Cortex of kidney (tissue), 1 donor: ENCODE measurements at places on chromosomes 16 and 17.

GRCh38 chr17:29163563-29163962 is 16.6 kb downstream of the MYO18A start:
- no peak for DNase-seq

DNA sequence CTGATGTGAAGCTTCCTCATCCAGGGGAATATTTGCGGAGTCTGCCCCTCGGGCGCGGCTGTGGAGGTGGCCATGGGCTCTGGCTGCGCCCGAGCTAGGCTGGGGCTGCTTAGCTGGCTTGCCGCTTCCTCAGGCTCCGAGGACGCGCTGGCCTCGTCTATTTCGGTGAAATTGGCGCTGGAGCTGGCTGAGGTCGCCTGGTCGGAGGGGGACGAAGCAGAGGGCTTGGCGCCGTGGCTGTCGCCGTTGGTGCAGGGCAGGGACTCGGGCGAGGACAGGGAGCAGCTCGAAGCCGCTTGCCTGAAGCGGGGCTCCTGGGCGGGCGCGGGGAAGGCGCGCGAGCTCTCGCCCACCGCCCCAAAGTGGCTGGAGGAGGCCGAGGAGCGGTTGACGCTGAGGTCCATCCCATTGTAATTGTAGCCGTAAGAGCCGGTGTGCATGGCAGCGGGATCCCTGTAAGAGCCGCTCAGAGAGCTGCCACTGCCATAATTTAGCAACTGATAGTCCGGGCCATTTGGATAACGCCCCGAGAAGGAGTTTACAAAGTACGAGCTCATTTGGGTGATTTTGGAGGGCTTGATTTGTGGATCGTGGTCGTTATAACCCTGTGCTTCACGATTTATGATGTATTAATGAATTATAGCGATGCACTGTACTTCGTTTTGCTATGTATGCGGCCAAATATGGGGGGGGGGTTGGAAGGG is at the start of gene HOXB5:
HOXB5 (minus strand) TSS at position 654 of the 704 bp plus-strand sequence; CDS start at position 557, 97 bp downstream.
- no peak for DNase-seq

DNA sequence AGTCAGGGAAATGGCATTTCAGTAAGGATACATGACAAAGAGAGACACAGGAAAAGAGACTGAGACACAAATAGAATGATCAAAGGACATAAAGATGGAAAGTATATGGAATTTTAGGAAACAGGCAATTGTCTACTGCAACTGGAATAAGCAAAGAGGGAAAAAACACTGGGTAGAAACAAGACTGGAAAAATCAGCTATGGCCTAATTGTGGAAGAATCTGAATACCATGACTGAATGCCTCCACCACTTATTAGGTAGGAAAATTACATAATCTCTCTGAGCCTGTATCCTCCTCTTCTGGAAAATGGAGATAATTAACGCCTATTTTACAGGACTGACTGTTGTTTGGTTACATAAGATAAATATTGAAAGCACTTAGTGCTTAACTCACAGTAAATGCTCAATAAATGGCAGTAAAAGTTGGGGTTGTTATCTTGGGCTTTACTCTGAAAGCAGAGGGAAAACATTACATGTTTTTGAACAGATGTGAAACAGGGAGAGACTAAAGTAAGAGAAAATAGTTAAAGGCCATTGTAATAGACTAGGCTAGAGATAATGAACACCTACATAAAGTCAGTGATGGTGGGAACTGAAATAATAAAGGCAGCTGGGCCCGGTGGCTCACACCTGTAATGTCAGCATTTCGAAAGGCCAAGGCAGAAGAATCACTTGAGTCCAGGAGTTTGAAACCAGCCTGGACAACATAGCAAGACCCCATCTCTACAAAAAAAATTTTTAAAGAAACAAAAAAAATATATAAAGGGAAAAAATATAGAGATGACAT is 63.5 kb upstream of the C17orf78 start:
- DNase-seq: no peak

- no peak for DNase-seq
Measured at GRCh38 chr17:79205688-79206205, 131.1 kb downstream of the ENGASE start.

DNA sequence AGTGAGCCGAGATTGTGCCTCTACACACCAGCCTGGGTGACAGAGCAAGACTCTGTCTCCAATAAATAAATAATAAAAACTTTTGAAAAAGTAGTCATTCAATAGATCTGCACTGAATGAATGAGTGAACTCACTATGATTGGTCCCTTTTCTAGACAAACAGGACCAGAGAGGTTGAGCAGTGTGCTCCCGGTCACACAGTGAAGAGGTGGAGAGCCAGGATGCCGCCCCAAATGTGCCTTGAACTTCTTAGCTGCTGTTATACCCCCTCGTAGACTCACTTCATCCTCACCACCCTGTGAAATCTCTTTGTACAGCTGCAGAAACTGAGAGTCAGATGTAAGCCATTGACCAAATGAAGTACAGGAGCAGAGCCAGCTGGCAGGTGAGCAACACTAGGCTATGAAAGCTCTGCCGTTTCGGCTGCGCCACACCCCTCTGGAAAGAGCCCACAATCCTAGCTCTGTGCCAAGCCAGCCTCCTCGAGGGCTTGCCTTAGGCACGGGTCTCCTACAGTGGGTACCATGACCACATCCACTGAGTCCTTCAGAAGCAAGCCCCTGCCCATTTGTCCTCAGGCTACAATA is 7.8 kb upstream of the KIAA0513 start:
- DNase-seq: no peak

DNA sequence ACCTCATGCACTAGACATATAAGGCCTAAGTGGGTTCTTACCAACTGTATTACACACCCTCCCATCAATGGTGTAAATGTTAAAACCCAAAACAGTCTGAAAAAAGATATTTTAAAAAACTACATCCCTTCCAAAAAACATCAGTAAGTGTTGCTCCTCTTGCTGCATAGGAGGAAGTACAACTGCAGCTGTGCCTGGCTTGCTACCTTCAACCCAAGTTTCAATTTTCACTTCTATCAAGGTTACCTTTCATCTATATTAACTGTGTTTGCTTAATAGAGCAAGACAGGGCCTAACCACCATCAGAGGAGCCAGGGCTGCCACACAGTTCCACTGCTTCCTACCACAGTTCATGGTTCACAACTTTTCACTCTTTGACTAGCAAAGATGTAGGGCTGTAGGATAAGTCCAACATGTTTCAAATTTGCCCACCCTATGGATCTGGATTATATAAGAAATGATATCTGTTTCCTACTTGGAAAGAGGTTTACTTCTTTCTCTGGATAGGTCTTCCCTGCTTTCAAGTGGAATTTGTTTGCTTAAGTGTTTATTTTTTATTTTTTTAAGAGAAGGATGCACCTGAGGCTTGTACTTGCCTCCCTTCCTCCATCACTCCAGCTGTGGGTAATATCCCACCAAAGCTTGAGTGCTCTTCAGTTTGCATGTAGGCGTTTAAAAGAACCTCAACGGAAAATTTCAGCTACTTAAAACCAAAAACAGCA is 56.7 kb downstream of the GRB7 start:
- no peak for DNase-seq

- no peak for DNase-seq
Measured at GRCh38 chr16:50338371-50339231, 30.2 kb downstream of the BRD7 start.

DNA sequence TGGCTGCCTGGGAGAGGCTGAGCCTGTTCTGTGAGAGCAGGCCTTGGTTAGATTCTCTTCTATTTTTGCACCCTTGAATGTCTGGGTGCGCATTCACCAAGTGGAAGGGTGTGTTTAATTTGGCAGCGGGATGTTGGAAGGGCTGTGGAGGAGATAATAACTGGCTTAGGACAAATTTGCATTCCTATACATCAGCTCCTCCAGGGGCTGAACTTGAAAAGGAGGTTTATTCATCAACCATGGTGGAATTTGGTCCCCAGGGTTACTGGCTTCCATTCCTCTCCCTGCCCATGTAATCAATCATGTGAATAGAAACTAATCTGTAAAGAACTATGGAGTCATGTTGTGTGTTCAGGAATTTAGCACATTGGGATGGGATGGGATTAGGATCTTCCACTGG is 100.2 kb upstream of the FOXF1 start:
- no peak for DNase-seq

- DNase-seq: no peak
Measured at GRCh38 chr17:27529230-27529796, 73.1 kb downstream of the KSR1 start.

DNA sequence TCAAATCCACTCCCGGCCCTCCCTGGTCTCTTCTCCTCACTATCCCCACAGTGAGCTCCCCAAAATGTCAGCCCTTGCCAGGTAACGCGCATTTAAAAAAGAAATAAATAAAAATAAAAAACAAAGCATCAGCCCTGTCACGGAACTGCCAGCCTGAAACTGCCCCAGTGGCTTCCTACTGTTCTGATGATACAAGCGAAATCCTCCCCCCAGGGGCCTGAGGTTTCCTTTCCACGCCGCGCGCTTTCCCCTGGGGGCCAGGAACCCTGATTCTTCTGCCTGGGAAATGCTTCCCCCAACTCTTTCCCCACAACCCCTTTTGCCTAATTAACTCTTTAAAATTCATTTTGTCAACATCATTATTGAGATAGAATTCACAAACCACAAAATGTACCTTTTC is 12.2 kb upstream of the RPH3AL start:
- no peak for DNase-seq

- DNase-seq: no peak
Measured at GRCh38 chr17:17890773-17891759, 54.3 kb upstream of the SREBF1 start.

GRCh38 chr16:12089492-12090150 is 113.1 kb downstream of the SNX29 start:
- no peak for DNase-seq

DNA sequence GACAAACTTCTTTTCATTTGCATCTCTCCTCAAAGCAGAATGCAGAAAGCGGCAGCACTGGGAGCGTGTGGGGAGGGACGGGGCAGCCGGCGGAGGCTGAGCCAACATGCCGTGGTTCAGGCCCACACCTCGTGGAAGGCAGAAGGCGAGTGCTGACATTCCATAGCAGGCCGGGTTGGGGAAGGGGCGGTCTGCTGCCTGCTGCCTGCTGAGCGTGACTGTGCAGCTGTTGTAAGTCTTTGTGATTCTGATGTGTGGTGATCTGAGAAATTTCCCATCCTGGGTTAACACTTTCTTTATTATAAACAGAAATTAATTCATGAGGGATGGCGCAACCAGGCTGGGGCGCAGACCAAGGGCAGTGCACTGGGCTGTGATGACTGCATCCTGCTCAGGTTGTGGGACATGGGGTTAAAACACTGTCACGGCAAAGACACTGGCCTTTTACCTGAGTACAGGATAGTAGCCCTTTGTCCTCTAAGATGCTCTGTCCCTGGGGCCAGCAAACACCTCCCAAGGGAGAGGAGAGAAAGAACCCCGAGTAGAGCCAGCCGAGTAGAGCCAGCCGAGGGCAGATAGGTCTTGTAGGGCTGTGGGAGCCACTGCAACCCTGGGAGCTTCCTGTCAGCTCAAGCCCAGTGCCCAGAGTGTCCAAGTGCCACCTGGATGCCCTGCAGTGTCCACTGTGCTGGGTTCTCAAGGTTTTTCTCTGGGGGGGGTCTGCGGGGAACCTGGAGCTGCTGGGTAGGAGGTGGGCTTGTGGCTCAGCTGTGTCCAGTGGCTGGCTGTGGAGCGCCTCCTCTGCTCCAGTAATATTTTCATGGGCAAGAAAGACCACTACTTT is 8.8 kb upstream of the DNASE1 start:
- no peak for DNase-seq

DNA sequence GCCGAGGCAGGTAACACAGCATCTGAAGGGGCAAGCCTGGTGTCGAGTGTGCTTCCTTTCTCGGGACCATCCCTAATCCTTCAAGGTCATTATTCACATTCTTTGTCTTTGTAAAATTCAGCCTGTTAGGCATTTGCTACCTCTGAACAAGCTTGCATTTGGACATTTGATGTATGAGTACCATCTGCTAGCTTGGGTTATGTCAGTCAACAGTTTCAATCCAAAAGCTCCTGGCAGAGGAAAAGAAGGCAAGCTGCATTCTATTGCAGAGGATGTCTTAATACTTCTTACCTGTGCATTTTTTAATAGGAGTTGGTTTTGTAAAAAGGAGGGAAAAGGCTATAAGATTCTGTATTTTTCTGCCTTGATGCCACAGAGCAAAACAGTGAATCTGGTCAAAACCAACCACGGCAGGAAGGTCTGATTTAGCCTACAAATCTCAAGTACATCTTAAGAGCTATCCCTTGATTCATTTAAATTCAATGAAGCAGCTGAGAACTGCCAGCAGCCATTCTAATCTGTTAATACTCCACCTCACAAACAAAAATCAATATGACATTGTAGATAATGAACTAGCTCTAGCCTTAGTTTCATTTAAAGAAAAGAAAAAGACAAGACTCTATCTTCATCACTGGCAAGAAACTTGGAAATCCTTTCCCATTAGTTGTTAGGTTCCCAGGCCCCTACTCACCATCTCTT is 39.0 kb downstream of the TEX2 start:
- DNase-seq: no peak

DNA sequence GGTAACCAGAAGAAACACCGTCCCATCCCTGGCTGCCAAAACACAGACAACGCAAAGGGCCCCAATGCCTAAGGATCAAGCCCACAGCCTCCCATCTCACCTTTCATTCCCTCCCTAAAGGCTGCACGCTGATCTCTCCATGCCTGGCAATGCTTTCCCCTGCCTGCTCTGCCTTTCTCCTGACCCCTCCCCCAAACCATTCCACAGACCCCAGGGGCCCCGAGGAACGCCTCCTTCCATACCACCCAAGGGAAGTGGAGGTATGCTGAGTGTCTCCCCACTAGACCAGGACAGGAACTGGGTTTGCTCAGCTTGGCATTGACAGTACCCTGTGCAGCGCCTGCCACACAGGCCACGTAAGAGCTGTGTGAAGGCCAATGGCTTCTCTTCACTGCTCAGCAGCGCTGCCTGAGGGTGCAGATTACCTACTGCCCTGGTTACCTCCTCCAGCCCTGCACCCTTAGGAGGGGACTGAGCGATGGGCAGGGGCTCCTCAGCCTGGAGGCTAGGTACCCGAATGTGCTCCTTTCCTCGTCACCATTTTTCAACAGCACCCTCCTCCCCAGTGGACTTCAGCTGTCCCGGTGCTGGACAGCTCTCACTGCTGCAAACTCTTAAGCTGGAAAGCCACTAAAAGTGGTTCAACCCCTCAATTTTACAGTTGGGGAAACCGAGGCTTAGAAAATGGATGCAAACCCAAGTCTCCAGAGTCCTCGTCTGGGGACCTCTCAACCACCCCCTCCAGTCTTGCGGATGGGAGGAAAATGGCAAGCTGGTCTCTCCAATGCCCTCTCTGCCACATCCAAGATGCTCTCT is 45.0 kb downstream of the SRCIN1 start:
- no peak for DNase-seq

GRCh38 chr16:49461517-49461951 is 87.9 kb downstream of the C16orf78 start:
- DNase-seq: no peak

GRCh38 chr17:74410001-74410443 is 21.9 kb upstream of the GPRC5C start:
- no peak for DNase-seq

GRCh38 chr16:53503991-53504663 is 1.1 kb upstream of the AKTIP start:
- DNase-seq: no peak
